ENCODE measurements at places on chromosomes 12 and 14.

GRCh38 chr14:101001311-101002069, 98.0 kb upstream of the RTL1 start:
- no peak for DNase-seq

DNA sequence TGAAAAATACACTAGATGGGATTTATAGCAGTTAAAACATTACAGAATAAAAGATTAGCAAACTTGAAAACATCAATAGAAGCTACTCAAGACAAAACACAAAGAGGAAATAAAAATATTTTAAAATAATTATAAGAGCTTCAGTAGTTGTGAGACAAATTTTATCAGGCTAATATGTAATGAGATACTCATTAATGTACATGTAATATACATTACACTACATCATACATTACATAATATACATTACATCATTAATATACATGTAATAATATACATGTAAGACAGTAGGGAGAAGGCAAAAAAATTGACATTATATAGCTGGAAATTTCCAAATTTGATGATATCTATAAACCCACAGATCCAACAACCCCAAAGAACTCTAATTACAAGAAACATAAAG, 249.4 kb upstream of the HMGA2 start:
- DNase-seq: no peak

GRCh38 chr12:29427964-29428363, 47.0 kb upstream of the ERGIC2 start:
- no peak for DNase-seq

DNA sequence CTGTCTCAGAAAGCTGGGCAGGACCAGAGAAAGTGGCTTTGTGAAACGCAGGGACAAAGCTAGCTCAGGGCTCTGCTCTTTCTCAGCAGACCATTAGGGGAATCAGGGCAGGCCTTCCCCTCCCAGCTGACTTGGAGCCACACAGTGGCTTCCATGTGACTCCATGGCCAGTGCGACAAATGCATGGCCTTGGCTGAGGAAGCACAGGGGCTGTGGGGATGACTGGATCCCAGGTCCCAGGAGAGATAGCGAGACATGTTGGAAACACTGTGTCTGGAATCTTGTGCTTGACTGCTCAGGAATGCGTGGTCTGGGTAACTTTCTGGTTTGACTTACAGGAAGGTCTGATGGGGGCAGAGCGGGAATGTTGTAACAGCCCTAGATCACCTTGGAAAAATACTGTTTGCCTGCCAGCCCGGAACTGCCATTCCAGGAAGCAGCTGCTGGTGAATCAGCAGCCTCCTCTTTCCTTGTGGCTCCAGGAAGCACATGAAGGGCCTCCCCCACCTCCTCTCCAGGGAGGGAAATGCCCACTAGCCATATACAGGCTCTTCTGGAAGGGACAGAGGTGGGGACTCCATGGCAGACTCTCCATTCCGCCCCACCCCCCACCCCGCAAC, 133.5 kb upstream of the HIF1A start:
- DNase-seq: no peak

GRCh38 chr14:77041881-77042545, 13.5 kb upstream of the IRF2BPL start:
- no peak for DNase-seq

DNA sequence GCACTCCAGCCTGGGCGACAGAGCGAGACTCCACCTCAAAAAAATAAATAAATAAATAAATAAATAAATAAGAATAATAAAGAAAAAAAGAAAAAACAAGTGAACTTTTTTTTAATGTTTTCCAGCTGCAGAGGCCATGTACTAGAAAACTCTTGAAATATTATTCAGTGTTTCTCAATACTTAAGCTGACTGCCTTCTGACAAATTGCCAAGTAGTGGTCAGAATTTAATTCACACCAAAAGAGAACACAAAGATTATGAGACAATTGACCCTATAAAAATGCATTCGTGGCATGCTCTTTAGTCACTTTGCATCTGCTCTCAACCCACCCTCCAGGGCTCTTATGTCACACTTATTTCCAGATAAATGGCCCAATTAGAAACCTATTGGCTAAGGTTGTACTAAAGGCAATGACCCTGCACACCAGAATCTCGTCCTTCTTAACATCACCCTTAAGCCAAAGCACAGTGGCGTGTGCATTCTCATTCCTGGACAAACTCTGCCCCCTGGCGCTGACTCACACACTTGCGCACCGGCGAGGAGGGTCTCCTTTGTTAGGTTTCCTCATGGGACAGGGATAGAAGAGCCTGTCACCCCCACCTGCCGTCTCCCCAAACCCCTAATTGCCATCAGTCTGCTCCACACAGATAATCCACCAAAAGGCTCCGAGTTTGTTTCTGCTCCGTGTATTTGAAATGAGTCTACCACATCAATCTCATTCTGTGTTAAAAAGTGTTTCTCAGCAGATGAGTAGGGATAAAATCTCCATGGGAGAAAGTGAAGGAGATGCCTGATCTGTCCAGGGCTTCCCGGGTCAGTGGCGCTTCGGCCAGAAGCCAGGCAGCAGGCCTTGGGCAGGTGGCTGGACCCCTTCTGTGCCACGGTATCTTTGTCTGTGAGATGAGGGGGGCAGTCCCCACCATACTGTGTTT, 73.1 kb upstream of the CEP83 start:
- peak; percentile 57 for DNase-seq

DNA sequence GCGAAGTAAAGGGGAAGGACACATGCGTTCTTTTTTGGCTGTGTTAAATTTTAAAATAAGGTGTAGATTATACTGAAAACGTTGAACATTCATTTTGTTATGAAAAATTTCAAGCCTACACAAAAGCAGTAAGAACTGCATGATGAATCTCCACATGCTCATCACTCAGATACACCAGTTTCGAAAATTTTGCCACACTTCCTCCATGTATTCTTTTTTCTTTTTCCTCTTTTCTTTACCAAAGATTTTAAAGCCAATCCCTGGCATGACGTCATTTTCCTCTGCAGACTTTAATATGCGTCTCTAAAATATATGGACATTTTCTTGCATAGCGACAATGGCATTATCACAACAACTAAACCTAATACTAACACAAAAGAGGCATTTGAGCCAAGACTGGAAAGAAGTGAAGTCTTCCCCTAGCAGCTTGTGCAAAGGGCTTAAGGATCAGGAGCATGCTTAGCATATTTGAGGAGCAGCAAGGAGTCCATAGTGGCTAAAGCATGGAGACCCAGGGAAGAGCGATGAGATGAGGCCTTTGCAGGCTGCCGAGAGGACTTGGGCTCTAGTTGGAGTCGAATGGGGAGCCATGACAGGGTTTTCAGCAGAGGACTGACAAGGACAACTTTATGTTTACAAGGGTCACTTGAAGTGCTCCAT, 111.9 kb downstream of the ERC1 start:
- DNase-seq: no peak

- no peak for DNase-seq
Measured at GRCh38 chr12:115941362-115941761, 336.1 kb downstream of the MED13L start.

- DNase-seq: no peak
Measured at GRCh38 chr14:55819610-55820304, 239.8 kb downstream of the KTN1 start.

DNA sequence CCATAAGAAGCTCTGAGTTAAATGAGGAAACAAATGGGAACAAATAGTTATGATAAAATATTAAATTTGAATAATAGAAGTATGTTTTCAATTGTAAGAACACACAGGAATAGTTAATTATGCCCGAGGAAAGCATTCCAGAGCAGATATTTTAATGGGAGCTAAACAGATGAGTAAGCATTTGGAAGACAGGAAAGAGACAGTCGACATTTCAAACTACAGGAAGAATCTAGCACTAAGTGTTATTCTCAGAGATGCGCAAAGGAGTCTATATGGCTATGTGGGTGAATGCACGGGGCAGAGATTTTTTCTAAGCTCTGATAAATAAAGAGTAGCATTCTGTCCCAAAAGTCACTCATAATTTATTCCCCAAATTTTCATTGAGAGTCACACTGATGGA, 64.5 kb upstream of the SSTR1 start:
- no peak for DNase-seq

DNA sequence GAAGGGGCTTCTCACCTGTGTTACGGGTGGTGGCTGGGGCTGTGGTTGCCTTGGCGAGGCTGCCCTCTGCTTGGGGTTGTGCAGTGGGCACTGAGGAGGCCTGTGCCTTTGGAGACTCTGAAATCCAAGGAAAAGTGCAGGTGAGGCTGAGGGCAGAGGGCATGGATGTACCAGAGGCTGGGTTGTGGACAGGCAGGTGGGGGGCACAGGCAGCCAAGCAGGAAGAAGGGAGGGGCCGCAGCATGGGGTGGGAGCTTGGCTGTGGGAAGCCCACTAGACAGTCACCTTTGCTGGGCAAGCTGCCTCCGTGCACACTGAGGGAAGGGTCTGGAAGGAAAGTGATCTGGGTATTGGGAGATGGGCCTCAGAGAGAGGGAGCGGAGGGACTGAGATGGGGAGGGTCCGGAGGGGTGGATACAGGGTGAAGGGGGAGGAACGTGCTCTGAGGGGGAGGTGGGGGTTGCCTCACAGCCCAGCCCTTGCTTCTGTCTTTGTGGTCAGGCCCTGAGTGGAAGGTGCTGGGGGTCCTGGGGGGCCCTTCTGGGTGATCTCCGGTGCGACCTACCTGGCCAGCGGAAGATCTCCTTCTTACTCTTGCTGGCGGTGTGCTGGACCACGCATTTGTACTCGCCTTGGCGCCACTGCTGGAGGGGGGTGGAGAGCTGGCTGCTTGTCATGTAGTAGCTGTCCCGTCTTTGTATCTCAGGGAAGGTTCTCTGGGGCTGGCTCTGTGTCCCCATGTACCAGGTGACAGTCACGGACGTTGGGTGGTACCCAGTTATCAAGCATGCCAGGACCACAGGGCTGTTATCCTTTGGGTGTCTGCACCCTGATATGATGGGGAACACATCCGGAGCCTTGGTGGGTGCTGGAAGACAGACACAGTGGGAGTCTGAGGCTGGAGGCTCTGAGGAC, 318.7 kb downstream of the TMEM121 start:
- no peak for DNase-seq

- DNase-seq: peak; percentile 1
Measured at GRCh38 chr12:100539202-100539601, 34.3 kb upstream of the GAS2L3 start.

DNA sequence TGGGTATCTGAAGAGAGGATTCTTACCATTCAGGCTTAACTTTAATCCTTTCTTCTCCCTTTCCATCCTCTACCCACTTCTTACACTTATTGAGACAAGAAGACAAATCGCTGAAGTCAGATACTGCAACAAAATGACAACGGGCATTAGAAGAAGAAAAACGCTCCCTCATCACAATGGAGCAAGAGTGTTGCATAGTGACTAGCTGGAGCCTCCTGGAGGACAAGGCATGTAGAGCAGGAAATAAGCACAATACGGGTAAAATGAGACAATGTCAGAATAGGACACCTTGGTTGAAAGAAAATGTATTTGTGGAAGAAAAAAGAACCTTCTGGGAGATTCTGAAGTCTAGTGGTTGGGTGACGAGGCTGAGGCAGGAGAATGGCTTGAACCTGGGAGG, 501.0 kb downstream of the RERGL start:
- DNase-seq: no peak
